ENCODE measurements at places on chromosomes 13 and 19.

GRCh38 chr19:932648-933552, 7.1 kb downstream of the ARID3A start:
- DNase-seq = no peak

DNA sequence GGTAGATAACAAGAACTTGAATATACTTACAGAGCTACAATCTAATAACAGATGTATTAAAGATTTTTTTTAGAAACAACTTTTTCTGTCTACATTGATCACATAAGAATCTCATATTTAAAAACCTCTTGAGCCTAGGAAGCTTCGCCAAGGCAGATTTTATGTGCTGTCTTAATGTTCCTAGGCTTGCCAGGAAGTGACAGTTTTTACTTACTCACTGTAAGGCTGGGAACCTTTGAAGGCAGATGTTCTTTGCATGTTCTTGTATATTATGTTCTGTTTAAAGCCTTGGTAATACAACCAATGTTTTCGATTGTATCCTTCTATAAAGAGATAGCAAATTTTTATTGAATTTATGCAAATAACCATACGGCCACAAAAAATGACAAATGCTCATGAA, 492.7 kb downstream of the GPC5 start:
- no peak for DNase-seq

- DNase-seq = no peak
Measured at GRCh38 chr13:52421216-52421615, 15.2 kb upstream of the THSD1 start.

GRCh38 chr13:52738719-52739467, 727 bp downstream of the CNMD start:
- no peak for DNase-seq

GRCh38 chr13:23561261-23561660, 9.0 kb upstream of the TNFRSF19 start:
- DNase-seq = no peak

GRCh38 chr13:114149774-114150740, 17.6 kb upstream of the RASA3 start:
- no peak for DNase-seq

- no peak for DNase-seq
Measured at GRCh38 chr19:4991538-4991937, 22.6 kb downstream of the KDM4B start.

DNA sequence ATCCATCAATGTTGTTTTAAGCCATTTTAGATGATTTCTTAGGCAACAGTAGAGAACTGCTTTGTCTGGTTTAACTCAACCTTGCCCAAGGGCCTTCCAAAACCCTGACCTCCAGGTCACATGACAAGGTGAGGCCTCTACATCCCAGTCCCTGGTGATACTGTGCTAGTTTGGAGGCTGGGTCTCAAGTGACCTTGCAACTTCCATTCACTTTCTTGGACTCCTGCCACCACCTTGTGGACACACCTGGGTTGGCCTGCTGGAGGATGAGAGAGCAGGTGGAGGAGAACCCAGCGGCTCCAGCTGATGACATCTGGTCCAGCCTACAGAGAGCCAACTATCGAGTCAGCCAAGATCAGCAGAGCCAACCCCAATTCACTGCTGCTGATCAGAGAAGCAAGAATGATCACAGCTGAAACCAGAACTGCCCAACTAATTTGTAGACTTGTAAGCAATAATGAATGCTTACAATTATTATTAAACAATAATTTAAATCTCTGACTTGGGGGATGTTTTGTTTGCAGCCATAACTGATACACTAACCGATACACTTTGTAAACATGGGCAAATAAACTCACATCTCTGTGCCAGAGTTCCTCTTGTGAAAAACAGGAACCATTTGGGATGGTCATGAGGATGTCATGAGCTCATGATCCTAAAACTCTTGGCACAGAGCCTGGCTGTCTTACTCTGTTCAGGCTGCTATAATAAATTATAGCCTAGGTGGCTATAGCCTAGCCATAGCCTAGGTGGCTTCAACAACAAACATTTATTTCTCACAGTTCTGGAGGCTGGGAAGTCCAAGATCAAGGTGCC, 11.5 kb downstream of the FAM187B start:
- DNase-seq = no peak

DNA sequence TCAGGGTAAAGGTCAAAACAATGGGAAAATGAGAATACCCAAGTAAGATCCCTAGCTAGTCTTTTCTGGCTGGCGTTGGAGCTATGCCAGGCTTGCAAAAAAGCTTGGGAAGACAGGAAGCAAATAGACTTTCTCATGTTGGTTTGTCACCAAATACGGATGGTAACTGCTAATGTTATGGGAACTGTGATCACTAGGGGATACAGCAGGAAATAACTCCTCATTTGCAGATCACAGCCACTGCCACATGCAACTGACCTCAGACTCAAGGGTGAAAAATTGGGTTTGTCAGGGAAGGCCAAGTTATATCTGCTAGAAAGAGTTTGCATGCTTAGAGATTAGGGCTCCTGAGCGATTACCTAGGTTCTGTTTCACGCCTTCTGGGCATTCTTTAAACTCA, 162.9 kb downstream of the NHLRC3 start:
- no peak for DNase-seq

DNA sequence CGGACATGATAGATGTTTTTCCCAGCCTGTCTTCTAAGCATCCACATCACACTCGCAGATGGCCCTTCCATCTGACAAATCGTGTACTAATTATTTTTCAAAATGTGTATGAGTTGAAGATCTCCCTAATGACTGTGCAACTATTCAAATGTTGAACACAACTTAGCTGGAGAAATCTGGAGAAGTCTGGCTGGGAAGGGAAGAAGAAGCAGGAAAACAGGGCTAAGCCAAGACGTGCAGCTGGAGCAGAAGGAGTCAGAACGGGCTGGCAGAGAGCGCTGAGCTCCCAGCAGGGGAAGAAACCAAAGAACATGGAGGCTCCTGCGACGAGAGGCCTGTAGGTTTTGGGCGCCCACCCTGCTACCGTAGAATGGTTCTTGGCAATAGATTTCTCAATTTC, 13.2 kb upstream of the LATS2 start:
- no peak for DNase-seq

GRCh38 chr13:99326012-99326411, 18.8 kb upstream of the GPR183 start:
- DNase-seq = no peak

DNA sequence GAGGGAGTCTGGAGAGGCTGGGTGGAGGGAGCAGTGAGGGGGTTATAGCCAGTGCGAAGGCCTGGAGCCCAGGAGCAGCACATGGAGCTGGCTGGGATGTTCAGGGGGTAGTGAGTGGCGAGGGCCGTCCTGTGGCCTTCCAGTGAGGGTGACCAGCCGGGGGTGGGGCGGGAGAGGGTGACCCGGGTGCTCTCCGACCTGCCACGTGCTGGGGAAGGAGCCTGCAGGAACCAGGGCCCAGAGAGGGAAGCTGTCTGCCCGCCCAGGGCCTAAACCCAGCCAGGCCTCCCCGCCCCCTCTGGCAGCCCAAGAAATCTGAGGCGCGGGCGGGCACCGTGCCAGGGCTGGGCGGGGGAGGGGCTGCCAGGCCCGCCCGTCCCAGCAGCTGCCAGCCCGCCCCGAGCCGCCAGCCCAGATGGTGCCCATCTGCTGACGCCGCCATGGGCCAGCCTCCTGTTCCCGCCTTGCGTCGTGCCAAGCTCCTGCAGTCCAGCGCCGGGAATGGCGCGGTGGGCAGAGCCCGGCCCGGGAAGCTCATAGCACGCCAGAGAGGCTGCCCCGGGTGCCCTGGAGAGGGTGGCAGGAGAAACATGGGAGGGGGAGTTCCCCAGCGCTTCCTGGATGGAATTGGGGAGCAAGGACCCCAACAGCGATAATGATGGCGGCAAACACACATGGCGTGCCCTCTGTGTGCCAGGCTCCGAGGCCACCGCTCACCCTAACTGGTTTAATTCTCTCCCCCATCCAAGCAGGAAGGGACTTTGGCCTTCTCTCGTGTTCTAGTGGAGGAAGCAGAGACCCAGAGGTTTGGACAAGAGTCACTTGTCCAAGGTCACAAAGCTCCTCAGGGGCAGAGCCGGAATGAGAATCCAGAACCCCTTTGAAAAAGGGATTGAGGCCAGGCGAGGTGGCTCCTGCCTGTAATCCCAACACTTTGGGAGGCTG, 21.5 kb downstream of the NFIC start:
- DNase-seq = no peak

- DNase-seq = no peak
Measured at GRCh38 chr13:111964411-111965035, 102.4 kb upstream of the SOX1 start.

DNA sequence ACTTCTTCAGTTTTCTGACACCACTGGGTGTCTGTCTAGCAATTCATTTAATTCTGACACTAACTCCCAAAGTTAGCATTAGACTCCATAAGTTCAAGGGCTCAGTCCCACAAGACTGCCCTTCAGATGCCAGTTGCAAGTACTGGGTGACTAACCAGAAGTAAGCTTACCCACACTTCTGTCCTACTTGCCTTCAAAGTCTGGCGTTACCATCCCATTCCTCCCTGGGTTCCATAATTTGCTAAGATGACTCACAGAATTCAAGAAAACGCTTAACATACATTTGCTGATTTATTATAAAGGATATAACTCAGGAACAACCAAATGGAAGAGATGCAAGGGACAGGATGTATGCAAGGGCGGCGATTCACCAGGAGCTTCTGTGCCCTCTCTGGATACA, 45.5 kb upstream of the NPAS1 start:
- no peak for DNase-seq

DNA sequence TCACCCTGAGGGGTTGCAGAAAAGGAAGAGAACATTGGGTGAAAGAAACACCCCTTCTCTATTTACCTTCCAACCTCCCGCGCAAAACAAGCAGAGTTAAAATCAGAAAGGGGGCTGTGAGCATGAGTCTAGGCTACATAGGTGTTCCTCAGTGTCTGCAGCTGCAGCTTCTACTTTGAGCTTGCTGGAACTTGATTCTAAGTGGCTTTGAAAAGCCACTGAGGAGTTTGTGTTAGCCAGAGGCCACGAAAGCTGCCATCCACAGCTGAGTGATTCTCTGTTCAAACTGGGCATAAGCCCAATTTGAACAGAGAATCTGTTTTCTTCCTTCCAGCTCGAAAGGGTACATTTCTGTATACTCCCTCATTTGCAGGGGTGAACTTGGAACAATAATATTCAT, 343.9 kb downstream of the PCDH9 start:
- DNase-seq = no peak

DNA sequence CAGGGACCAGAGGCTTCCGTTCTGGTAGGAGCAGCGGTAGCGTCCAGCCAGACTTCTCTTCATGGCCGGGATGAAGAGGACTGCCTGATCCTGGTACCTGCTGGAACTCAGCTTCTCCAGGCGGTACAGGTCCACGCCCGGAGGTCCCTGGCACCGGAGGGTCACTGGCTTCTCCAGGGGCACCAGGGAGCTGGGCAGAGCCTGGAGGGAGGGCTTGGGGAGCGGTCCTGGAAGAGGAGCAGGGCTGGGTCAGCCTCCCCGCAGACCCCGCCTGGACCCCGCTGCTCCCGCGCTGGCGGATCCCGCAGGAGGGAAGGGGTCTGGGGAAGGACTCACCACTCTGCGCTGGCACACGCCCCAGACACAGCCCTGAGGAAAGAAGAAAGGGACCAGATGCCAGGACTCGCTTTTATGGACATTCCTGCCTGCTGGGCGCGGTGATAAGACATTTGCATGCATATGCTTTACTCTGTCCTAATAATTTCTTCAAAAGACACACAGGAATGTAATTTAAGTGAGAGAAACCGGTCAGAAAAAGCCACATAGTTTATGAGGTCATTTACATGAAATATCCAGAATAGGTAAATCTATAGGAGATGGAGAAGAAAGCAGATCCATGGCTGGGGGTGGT, 5.8 kb downstream of the GP6 start:
- no peak for DNase-seq

DNA sequence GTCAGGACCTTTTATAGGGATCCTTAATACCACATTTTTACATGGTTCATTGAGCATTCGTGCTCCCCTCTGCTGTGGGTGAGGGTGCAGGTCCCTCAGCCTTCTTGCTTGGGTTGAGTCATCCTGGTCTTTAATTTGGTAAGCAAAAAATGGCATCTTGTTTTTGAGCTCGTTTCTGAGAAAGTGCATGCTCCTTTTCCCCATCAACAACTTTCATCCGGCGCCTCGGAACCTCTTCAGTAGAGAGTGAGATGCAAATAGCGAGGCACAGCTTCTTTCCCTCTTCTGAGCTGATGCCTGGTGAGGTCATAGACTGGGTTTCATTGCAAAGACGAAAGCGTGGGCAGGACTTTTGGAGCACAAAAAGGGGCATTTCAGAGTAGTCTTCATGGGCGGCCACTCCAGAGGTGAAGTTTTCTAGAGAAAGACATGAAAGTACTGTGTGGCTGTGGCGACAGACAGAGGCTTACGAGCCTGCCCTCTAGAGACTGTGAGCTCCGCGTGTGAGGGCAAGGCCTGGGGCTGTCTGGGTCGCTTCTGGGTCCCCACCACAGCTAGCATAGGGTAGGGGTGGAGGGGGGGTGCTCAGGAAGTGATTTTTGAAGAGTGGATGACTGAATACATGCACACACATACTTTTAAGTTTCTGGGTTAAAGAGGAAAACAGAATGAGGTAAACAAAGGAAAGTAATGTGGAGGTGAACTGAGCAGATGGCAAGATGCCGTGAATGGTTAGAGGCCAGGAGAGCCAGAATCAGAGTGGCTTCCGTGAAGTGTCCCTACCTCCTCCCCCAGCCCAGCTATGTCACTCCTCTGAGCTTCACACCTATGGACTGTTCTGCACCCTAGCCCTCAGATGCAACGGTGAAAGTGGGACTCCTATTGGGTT, 44.3 kb downstream of the BBC3 start:
- peak; percentile 68 for DNase-seq

DNA sequence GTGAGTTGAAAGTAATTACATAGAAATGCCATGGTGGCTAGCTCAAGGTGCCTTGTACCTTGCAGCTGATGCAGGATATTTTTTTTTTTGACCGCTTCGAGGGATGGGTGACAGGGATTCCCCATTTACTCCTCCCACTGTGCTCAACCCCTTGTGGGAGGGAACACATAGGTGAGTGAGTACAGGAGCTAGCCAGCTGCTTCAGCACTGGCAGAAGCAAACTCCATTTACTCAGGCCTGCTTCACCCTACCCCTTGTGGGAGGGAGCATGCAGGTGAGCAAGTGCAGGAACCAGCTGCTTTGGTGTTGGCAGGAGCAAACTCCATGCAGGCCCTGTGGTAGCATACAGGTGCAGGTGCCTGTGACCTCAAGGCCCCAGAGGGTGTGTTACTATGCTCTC, 330.1 kb downstream of the TDRD3 start:
- DNase-seq = no peak

GRCh38 chr19:58357481-58358145, 4.3 kb upstream of the A1BG start:
- no peak for DNase-seq

- no peak for DNase-seq
Measured at GRCh38 chr13:34128661-34129060, 310.7 kb downstream of the RFC3 start.

Data from central memory CD8-positive, alpha-beta T cell (primary cell).